ENCODE measurements at places on chromosomes 1 and 21.

DNA sequence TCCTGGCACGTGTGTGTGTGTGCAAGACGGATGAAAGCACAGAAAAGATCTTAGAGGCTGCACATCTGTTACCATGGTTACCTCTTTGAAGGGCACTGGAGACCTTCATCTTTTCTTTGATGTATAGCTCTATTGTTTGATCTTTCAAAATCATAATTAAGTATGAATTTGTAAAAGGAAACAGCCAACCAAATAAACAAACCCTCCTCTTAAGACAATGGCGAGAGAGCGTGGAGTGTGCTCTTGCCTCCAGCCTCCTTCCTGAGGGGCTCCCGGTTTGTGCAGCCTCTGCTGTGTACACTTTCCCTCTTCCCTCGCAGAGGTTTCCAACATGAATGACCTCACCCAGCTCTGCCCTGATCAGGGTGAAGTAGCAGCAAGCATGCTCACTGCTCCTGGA lies 27.9 kb downstream of the CACNA1S start:
- DNase-seq = no peak

DNA sequence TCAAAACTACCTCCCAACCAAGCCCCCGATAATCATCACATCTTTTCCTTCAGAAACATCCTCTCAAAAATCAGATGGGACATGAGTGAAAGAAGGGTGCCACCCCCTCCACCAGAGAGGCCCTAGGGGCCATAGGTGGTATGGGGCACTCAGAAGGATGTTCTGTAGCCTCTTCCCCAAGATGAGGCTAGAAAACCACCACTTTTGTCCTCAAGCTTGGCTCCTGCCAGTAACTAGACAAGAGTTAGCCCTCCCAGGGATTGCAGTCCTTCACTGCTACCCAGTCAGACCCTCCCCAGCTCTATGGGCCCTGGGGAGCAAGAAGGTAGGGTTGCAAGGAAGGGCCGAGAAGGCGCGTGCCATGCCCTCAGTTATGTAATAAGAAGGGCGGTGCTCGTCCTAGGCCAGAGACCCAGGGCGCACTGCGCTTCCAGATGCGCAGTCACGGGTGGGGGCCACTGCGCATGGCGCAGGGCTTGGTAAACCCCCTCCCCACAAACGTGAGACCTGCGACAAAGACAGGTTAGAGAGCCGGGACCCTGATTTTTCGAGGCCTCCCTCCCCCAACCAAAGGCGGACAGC lies 69.7 kb downstream of the CD46 start:
- no peak for DNase-seq

DNA sequence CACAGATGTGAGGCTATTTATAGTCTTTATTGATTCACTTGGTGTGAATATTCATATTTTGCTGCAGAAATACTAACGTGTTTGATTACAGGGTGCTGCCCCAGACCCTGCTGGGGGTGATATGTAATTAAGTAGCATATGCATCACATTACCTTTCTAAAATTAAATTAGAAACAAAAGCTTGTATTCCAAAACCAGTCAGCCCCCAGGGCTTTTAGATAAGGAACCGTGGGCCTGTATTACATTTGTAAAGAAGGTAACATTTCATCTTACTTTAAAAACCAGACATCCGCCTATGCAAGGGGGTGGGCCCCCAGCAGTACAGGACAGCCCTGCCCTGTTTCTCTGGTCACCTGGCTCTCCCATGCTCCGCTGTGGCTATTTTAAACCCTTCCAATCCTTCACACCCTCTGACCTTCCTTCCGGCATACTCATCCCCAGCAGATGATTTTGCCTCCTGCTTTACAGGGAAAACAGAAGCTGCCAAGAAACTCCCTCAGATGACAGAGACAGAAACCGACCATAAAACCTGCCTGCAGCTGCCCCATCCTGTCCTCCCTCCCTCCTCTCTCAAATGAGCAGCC lies 22.0 kb upstream of the KCNC4 start:
- DNase-seq = no peak

DNA sequence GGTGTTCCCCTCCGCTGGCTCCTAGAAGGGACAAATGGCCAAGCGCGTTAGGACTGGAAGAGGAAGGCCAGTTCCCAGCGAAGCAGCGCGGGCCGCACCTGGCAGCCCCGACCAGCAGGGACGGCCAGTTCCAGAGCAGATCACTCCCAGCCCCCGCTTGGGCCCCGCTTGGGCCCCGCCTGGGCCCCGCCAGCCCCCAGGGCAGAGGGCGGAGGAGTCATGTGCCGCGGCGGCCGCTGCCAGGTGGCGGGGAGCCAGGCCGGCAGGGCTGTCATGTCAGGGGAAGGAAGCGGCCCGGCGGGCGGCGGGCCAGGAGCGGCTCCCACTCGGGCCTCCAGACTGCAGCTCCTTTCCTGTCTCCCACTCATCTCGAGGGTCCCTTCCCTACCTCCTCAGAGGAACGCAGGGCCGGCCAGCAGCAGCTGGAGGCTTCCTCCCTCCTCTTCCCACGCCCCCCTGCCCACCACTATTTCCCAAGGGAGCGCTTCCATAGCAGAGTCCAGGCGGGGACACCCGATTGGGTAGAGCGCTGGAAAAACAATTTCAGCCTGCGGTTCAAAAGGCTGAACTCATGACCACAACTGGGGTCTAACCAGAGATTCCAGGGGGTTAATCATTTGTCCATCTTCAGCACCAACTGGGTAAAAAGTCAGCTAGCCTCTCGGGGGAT lies 16.5 kb downstream of the ZNF697 start:
- DNase-seq = no peak

GRCh38 chr1:10795276-10796021 lies 997 bp downstream of the CASZ1 start:
- no peak for DNase-seq

- DNase-seq = no peak
These were observed 16.9 kb downstream of the TCEANC2 start for GRCh38 chr1:54070171-54070837.

DNA sequence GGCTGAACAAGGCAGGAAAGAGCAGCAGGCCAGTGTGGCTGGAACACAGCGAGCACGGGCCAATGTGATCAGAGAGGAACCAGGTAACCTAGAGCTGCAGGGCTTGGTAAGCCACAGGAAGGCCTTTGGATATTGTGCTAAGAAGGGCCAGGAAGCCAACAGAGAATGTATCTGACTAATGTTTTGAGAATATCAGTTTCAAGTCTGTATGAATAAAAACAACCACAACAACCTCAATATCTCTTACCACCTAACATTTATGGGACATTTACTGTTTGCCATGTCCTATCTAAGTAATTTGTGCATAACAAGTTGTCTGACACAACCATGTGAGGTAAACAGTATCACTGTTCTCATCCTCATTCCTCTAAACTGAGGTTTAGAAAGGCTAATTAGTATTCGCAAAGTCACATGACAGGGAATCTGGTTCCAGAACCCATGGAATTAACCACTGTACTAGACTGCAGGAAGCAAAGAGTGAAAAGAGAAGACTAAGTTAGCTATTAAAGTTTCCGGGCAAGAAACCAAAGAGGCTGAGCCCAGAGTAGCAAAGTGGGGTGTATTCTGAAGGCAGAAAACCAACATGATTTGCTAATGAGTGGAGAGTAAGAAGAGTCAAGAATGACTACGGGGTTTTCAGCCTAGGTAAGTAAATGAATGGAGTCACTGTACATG lies 38.9 kb downstream of the SPRTN start:
- DNase-seq = no peak

- DNase-seq = no peak
These were observed 36.1 kb downstream of the TRIM11 start for GRCh38 chr1:228370439-228370940.

DNA sequence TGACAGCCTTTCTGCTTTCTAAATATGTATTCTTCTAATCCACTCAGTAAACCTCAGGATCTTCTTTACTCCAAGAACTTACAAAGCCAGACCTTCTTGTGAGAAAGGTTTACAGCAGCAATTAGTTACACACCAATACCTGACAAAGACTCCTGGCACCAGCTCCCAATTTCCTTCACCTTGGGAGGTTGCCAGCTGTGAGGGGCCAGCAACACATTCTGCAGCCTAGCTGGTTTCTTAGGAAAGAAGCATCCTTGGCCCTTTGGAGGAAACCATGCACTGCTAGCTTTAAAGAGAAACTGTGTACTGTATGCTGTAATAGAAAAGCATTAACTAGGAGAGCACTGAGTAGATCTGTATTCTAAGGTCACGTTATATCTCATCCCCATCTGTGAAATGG lies 10.8 kb downstream of the FYB2 start:
- DNase-seq = no peak

- DNase-seq = no peak
These were observed 35.4 kb upstream of the FOXE3 start for GRCh38 chr1:47380699-47381098.

DNA sequence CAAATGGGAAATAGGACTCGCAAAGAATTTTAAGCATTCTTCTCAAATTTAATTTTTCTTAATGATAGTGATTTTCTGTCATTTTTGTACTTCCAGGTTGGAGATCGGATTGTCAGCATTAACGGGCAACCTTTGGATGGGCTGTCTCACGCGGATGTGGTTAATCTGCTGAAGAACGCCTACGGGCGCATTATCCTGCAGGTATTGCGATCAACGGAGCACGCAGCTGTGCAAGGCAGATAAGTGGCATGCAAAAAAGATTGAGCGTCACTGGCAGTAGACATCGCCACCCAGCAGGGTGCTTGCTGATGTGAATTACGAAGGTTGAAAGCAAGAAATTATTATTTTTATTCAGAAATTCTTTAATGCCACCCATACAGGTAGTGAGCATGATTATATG lies 65.9 kb upstream of the L1TD1 start:
- no peak for DNase-seq

GRCh38 chr1:64417803-64418202 lies 52.1 kb upstream of the CACHD1 start:
- DNase-seq = no peak

- DNase-seq = no peak
These were observed 27.0 kb upstream of the PPP1R15B start for GRCh38 chr1:204438628-204439027.

DNA sequence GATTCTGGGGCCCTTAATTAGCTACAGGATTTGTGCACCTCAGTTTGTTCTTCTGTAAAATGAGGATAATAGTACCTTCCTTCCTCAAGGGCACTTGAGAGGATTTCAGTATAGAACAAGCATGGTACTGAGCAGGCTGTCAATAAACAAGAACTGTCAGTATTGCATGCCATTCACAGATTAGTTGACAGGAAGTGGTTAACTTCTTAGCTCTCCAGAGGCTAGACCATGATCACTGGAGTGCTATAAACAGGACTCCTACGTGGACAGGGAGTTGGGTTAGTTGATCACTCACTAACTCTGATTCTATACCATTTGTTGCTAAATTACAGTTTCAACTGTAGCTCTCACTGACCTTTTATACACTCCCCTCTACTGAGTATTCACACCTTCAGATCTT lies 126.2 kb upstream of the DAB1 start:
- no peak for DNase-seq

GRCh38 chr1:203049576-203050180 lies 23.4 kb downstream of the PPFIA4 start:
- DNase-seq = no peak

DNA sequence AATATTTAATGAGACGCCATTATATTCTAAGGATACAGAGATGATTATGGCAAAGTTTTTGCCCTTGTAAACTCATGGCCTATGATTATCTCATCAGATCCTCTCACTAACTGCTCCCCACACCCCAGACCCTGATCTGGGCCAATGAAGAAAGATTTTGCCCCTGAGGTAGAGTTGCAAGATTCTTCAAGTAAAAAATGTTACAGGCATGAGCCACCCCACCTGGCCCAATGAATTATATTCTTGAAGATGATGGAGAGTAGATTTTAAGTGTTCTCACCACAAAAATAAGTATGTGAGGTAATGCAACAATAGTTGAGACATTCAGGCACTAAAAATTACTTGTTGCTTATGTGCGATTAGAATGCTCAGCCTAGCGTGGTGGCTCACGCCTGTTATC lies 1.8 kb upstream of the CNR2 start:
- DNase-seq = no peak

DNA sequence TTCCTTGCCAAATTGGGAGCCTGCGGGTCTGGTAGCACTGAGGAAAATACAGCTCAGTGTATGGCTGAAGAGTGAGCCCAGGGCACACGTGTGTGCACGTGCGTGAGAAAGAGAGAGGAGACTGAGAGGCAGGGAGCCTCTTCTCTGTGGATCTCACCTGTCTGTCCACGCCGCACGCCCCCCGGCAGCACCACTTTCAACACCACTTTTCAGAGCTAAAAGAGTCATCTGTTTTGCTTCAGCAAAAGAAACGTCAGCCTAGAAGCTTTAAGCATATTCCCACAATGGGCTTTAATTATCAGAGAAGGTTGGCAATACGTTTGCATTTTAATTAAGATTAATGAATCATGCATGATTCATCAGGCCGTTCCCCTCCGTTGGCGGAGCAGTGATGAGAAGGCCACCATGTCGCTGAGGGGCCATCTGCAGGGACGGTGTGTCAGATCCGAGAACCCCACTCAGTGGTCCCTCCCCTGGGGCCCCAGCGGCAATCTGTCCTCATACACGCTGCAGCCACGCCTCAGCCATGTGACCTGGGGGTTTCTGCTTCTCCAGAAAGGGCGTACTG lies 56.8 kb downstream of the SIK1 start:
- no peak for DNase-seq

GRCh38 chr1:244160455-244161235 lies 109.6 kb downstream of the ZBTB18 start:
- DNase-seq = no peak

GRCh38 chr1:228149406-228150119 lies at the start of gene GJC2:
Gene GJC2, plus strand, starts transcription at chr1:228149930. Its CDS starts 7,829 bp downstream, at chr1:228157759.
- DNase-seq = no peak

DNA sequence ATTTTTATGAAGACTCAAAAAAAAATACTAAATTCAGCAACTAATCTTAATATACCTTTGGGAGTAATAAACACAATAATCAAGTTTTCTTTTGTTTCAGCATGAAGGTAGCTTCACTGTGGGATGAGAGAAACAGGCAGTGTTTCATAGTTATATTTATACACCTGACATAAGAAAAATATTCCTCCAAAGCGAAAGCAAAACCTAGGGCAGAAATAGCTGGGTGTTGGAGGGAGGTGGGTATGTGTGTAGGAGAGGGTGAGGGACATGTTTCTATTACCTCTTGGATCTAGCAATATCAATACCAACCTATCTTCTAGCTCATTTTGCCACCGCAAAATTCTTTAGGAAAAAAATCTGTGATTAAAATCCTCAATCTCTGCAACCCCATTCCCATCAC lies 24.9 kb upstream of the MAN1A2 start:
- DNase-seq = no peak

GRCh38 chr1:245770156-245770555 lies 615.4 kb downstream of the KIF26B start:
- no peak for DNase-seq

- no peak for DNase-seq
These were observed 14.9 kb downstream of the CXADR start for GRCh38 chr21:17527711-17528110.

GRCh38 chr1:201647094-201647493 lies 108.2 kb downstream of the NAV1 start:
- no peak for DNase-seq

DNA sequence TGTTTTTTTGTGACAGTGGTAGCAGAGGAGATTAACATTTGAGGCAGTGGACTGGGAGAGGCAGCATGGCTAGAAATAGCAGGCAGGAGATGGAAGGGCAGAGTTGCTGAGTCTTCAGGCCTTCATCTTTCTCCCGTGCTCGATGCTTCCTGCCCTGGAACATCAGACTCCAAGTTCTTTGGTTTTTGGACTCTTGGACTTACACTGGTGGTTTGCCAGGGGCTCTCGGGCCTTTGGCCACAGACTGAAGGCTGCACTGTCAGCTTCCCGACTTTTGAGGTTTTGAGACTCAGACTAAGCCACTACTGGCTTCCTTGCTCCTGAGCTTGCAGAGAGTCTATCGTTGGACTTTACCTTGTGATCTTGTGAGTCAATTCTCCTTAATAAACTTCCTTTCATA lies 24.2 kb upstream of the LEFTY2 start:
- no peak for DNase-seq

All from activated T-helper 1 cell treated with anti-CD3 and anti-CD28 coated beads, Interleukin-2, amount 50 U/mL, for 16 hours (primary cell).